ENCODE measurements at places on chromosomes 12 and 14. TPM values are rescaled to one million over a fixed set of nuclear protein-coding genes. Genes with fewer than 3 reads are reported as not detected.

DNA sequence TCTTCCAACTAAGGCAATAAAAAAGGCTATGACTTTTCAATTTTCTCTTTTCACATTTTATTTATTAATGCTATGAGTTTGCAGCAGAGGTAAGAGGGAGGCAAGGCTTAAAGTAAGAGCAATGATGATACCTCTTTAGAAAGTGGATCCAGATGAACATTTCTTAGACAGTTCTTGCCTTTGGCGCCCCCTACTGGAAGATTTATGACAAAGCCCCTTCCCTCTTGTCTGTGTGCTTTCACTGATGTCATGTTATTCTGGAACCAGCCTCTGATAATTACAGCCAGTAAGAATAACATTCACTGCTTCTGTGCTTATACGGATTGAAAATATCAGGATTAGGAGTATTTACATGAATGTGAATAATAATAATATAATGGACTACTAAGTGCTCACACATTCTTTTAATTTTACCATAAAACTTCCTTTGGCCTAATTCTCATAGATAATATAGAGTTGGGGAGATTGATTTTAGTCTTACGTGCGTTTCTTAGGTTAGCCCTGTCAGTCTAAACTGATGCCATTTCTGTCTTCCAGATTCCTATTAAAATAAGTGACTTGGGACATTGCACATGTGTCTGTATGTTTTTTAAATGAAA, 1929.9 kb upstream of the SEL1L start:
- DNase-seq = no peak

DNA sequence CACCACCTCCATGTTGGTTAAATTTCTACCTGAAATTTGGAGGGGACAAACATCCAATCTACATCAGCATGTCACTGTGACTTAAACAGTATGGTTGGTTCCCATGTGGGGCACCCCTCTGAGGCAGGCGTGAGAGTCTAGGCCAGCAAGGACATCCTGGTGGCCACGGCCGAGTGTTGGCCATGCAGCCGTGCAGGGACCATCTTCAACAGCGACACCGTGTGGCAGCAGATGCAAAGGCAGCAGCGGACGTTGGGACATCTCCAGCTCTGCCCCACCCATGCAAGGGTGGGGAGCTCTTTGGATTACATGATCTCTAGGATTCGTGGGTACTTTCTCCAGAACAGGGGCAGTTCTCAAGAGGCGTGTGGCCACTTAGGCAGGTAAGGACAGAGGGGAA, 49.8 kb downstream of the NOC4L start:
- no peak for DNase-seq

GRCh38 chr14:68219407-68219806, 399.8 kb downstream of the RAD51B start:
- no peak for DNase-seq

DNA sequence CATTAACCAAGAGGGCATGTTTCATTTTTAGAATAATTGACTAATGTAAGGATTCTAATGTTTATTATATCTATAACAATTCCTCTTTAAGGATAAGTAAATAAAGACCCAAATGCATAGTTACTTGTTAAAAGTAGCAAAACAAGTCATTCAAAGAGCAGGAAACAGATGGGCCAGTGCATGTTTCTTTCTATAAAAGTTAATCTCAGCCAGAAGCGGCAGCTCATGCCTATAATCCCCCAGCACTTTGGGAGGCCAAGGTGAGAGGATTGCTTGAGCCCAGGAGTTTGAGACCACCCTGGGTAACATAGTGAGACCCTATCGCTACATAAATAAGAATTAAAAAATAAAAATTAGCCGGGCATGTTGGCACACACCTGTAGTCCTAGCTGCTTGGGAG, 391.0 kb upstream of the RGS6 start:
- no peak for DNase-seq

DNA sequence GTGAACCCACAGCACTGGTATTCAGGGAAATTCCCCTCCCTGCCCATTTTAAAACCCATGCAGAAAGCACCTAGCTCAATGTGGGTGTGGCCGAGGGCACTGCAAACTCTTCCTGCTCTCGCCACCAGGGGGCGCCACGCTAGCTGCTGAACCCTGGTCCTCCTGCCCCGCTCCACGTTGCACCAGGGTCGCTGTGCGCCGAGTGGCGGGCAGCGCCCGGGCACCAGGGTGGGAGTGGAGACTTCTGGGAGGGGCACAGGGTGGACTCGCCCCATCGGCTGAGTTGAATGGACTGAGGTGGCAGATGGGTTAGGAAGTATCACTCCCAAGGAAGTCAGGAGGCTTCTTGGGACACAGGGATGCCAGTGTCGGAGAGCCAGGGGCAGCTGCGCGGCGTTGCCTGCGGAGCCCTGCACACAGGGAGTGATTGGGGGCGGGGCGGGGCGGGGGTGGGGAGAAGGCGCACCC, 48.1 kb upstream of the BCL11B start:
- DNase-seq = no peak

DNA sequence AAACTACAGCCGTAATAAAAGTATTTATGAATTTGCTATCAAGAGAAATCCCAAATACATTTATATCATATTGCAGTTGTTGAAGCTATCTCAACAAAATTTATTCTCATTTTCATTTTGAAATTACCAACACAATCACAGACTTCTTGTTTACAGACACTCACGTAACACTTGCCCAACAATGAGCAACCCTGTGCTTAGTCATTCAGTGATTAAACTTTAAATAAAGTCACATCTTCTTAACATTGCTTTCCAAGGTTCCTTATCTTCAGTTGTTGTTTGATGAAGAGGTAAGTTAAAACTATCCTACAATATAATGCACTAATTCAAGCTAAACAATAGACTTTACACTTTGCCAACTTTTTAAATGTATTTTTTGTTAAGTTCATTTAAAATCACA, 601.8 kb downstream of the SLC16A7 start:
- DNase-seq = no peak

DNA sequence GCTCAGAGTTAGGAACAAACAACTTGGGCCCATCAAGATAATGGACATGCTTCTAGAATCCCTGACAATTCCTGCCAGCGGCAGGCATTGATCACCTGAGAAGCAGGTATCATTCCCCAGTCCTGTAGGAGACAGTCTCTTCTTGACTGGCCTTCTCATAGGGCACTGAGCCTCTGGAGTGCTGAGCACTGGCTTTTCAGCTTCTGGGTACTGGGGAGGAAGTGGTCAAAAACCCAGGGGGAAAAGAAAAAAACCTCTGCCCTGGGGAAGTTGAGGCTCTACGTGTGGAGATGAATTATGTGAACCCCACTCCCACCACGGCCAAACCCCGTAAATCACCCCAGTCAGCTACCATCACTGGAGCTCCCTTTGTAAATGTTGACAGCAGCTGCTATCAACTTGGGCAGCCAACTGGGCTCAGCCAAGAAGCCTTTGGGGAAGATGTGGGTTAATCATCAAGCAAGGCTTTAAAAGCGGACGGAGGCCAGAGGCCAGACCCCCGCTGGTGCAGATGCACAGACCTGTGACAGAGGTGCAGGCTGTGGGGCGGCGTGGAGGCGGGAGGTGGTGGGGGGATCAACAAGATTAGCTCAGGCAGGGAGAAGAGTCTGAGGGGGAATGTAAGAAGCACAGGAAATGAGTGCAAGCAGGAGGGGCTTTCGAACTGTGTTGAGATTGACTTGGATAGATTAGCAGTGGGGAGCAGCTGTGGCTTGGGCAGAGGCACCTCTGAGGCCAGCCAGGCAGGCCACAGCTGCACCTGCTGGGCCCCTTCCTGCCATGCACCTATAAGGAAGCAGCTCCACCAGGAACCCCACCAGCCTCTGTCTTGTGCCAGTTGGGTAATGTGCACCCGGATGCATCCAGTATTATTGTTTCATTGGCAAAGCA, 105.4 kb upstream of the HIF1A start:
- DNase-seq = no peak

DNA sequence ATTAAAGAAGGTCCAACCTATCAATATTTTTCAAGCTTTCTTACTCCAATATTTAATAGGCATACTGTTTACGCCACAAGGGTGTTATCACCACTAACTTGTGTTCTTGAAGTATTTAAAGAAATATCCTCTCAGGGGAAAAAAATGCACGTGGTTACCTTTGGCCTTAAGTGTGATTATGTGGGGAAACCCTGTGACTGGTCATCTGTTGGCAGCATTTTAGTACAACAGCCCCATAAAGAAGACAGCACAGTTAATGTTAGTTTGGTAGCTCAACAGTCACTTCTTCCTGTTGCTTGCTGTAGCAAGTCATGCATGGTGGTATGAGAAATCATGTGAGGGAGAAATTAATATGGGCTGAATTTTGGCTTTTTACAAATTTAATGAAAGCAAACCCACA, 1021.5 kb upstream of the TMEM132C start:
- peak; percentile 61 for DNase-seq

GRCh38 chr14:105019861-105020814, 745 bp downstream of the CDCA4 start:
- DNase-seq = no peak

GRCh38 chr12:78880078-78880477, 15.5 kb downstream of the SYT1 start:
- DNase-seq = no peak

KRT3 gene
- not detected for polyA plus RNA-seq

KRT71 gene
- polyA plus RNA-seq = not detected

KRT2 gene
- polyA plus RNA-seq = not detected
